ENCODE measurements at places on chromosomes 2 and 18.

DNA sequence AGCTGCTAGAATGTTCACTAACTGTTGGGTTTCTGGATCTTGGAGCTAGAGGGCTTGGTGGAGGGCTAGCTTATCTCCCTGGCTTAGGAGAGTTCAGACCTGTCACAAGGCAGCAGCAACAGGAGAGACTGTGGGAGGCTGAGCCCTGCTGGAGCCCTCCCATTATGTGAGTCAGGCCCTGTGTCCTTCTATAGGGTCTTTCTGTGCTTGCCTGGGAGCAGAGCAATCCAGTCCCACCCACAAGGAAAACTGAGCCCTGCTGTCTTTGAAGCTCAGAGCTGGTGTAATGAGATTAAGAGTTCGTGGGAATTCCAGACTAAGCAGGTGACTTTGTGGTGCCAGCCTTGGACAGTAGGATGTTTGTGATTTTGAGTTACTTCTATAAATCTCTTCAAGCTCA, 249.0 kb downstream of the TTC32 start:
- no peak overlapping the region for H3K27ac ChIP-seq
- H3K4me1 ChIP-seq: no peaks in the 10 kb centered on the region
- no peaks in the 10 kb centered on the region for H3K36me3 ChIP-seq

DNA sequence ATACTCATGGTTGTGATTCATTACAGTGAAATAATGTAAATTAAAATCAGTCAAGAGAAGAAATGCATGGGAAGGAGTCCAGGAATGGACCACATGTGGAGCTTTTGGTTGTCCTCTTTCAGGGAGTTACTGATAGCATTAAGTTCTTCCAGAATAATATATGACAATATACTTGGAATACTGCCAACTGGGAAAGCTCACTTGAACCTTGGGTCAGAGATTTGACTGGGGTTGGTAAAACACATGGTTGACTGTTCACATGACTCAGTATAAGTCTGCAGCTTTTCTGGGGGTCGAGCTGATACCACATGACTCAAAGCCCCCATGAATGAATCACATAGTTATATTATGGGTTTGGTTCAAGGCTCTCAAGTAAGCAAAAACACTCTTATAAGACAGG, 1109.0 kb upstream of the CHAC2 start:
- no peaks in the 10 kb centered on the region for H3K27me3 ChIP-seq
- H3K27ac ChIP-seq: no peak overlapping the region
- no peak overlapping the region for H3K4me3 ChIP-seq
- no peaks in the 10 kb centered on the region for H3K36me3 ChIP-seq

- peaks cover 53% of the 10 kb centered on the region for H3K36me3 ChIP-seq
- no peaks in the 10 kb centered on the region for H3K4me1 ChIP-seq
- DNase-seq: no peak
- no peaks in the 10 kb centered on the region for H3K27me3 ChIP-seq
- no peak overlapping the region for H3K27ac ChIP-seq
Observed at GRCh38 chr2:75698918-75699317, 11.8 kb downstream of the GCFC2 start.

- no peaks in the 10 kb centered on the region for H3K36me3 ChIP-seq
- no peak overlapping the region for H3K4me3 ChIP-seq
- no peak overlapping the region for H3K27ac ChIP-seq
- H3K4me1 ChIP-seq: peaks cover 40% of the 10 kb centered on the region
- H3K27me3 ChIP-seq: peaks cover 73% of the 10 kb centered on the region
Observed at GRCh38 chr2:219495531-219496122, 3.1 kb upstream of the GMPPA start.

GRCh38 chr2:46634905-46635304, 155.5 kb downstream of the TMEM247 start:
- no peak for DNase-seq
- peaks cover 2% of the 10 kb centered on the region for H3K4me1 ChIP-seq
- no peak overlapping the region for H3K27ac ChIP-seq
- H3K27me3 ChIP-seq: no peaks in the 10 kb centered on the region

- peak overlapping the region; percentile 47 for H3K27ac ChIP-seq
- H3K36me3 ChIP-seq: peaks cover 33% of the 10 kb centered on the region
- no peak for DNase-seq
- H3K27me3 ChIP-seq: no peaks in the 10 kb centered on the region
- peaks cover 12% of the 10 kb centered on the region for H3K4me1 ChIP-seq
- no peak overlapping the region for H3K4me3 ChIP-seq
Observed at GRCh38 chr2:157747695-157748370, 119.2 kb upstream of the ACVR1C start.

DNA sequence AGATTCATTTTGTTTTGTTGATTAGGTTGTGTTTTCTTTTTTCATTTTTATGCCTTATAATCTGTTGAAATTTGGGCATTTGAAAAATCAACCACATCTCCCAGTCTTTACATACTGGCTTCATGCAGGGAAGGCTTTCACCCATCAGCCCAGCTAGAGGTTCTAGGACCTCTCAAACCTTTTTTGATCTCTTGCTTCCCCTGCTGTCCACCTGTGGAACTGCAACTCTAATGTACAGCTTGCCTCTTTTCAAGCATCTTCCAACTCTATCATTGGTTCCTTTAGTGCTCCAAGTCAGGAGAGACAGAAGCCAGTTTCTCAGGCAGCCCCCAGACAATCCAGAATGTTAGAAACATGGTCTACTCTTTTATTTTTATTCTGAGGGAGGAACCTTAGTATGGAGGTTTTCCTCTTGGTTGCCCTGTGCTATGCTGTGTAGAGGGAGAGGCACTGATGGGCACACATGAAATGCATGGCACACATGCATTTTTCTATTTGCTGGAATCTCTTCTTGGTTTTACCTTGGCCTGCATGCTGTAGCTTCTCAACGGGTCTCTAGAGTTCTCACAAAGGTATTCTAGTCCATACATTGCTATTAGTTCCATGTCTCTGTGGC, 107.2 kb upstream of the L3MBTL4 start:
- H3K36me3 ChIP-seq: no peaks in the 10 kb centered on the region
- H3K27ac ChIP-seq: no peak overlapping the region
- no peaks in the 10 kb centered on the region for H3K27me3 ChIP-seq
- no peak overlapping the region for H3K4me3 ChIP-seq
- H3K4me1 ChIP-seq: no peaks in the 10 kb centered on the region
- no peak for DNase-seq

- H3K27me3 ChIP-seq: no peaks in the 10 kb centered on the region
- H3K27ac ChIP-seq: peak overlapping the region; percentile 71
- peaks cover 15% of the 10 kb centered on the region for H3K4me1 ChIP-seq
- no peak overlapping the region for H3K4me3 ChIP-seq
- DNase-seq: no peak
Observed at GRCh38 chr2:216651351-216651881, 18.2 kb downstream of the IGFBP2 start.

GRCh38 chr2:8380566-8380965, 301.3 kb upstream of the ID2 start:
- no peak for DNase-seq
- no peak overlapping the region for H3K27ac ChIP-seq
- H3K27me3 ChIP-seq: no peaks in the 10 kb centered on the region
- H3K4me1 ChIP-seq: peaks cover 6% of the 10 kb centered on the region

DNA sequence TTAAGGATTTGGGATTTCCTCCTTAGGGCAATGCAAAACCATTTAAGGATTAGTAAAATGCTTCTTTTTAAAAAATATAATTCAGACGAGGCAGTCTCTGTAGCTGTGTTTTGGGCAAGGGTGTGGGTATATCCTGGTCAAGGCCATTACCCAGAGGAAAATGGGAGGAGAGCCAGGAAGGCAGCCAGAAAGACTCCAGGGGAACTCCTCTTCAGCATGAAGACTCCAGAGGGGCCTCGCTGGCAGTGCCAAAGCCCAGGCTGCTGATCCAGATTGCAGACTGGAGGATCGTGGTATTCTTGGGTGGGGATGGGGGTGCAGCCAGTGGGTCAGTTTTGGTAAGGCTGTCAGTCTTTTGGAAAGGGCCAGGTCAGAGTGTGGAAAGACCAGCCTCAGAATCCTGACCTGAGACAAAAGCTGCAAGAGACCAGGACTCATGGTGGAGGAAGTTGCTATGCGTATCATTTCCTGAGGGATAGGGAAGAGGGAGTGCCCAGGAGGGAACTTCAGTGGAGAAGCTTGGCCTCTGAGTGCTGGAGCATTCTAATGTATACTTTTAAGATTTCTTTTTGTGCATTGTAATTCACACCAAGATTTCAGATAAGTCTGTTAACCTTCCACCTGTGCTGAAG, 20.9 kb upstream of the RAB11FIP5 start:
- no peak for DNase-seq
- peaks cover 20% of the 10 kb centered on the region for H3K27me3 ChIP-seq
- H3K27ac ChIP-seq: no peak overlapping the region
- no peaks in the 10 kb centered on the region for H3K36me3 ChIP-seq

All from mesothelial cell of epicardium (in vitro differentiated cells).